ENCODE measurements at places on chromosomes 16 and 17. TPM values are rescaled to one million over a fixed set of nuclear protein-coding genes. Genes with fewer than 3 reads are reported as not detected.

- DNase-seq, result no peak
Measured at GRCh38 chr17:17141860-17142552, 64.1 kb downstream of the PLD6 start.

DNA sequence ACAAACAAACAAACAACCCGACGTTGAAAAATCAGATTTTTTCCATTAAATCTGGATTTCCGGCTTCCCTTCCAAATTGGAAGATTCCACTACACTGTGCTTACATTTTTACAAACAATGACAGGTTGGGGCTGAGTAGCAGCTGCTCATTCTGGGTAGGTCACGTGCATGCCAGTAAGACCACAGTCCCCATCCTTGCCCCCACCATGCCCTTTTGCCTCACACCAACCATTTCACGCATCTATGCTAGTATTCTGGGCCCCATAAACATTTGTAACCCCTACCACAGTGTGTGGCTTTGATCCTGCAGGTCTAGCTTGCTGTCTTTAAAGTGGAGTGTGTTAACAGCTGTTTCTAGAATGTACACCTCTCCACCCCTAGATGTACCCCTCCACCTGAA, 366.1 kb downstream of the XYLT1 start:
- no peak for DNase-seq

GRCh38 chr17:17377071-17377967, 74.1 kb downstream of the NT5M start:
- DNase-seq, result no peak

- DNase-seq, result no peak
Measured at GRCh38 chr17:78839762-78840529, 668 bp downstream of the USP36 start.

Gene FGF11
- 1.9 TPM for total RNA-seq

Gene PRAC2
- total RNA-seq, result not detected

Gene CDH3
- not detected for total RNA-seq

Gene NXPH3
- 12.6 TPM for total RNA-seq

Gene KRT39
- not detected for total RNA-seq

All from esophagus muscularis mucosa (tissue), 4 donors.